ENCODE measurements at places on chromosomes 5 and 9.

GRCh38 chr9:38689678-38690077, 30.3 kb downstream of the FAM240B start:
- DNase-seq: peak; percentile 40

DNA sequence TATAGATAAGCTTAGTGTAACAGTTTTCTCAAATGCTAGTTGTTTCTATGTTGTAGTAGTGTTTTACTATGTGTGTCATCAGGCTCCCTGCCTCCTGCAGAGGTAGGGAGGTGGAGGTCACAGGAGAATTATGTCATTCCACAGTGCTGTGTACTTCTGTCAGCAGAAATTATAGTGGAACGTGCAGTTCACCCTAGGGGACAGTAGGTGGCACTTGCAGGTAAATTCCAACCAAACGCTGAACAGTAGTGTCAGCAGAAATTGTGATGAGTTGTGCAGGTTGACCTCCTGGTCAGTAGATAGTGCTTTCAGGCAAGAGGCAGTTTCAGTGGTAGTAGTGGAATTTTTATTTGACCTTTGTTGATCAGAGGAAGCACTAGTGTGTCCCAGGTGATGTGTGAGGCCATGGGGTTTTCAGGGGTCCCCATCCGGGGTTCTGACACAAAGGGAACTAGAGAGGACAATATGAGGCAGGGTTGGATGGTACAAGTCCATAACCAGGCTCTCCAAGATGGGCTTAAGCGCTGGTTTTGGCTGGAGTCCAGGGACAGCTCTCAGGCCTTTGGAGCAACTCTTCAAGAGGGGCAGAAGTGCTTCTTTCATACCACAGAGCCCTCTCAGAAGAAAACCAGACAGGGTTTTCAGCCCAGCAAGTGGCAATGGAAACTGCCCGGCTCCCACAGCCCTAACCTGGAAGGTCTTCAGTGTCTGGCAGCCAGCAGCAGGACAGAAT, 402.9 kb downstream of the CYLC2 start:
- DNase-seq: peak; percentile 46

- DNase-seq: peak; percentile 67
Observed at GRCh38 chr9:2570615-2571479, 50.7 kb upstream of the VLDLR start.

- no peak for DNase-seq
Observed at GRCh38 chr5:124997186-124997893, 250.9 kb upstream of the ZNF608 start.

DNA sequence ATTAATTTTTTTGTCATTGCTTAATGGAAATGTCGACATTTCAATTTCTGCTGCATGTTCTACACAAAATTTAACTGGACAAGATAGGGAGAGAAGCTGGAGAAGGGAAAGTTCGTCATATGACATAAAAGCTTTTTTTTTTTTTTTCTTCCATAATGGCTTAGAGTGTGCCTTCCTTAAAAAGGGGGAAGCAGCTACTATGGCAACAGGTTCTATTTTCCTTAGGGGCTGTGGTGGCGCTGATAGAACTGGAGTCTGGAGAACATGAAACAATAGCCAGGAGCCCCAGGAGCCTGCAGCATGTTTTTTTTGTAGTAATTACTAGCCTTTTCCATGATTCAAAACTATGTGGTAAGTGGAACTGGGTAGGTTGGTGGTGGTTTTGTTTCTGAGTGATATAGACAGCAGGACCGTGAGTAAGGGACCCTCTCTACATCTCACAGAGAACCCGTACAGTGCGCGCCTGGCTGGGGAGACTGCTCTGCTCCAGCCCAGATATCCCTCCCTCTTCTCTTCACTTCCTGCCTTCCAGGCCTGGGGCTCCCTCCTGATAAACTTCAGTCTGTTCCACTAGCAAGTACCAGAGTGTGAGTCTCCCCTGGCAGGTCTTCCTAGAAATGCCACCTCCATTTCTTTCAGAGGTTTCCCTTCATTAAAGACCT, 301.6 kb downstream of the NR3C1 start:
- peak; percentile 27 for DNase-seq

DNA sequence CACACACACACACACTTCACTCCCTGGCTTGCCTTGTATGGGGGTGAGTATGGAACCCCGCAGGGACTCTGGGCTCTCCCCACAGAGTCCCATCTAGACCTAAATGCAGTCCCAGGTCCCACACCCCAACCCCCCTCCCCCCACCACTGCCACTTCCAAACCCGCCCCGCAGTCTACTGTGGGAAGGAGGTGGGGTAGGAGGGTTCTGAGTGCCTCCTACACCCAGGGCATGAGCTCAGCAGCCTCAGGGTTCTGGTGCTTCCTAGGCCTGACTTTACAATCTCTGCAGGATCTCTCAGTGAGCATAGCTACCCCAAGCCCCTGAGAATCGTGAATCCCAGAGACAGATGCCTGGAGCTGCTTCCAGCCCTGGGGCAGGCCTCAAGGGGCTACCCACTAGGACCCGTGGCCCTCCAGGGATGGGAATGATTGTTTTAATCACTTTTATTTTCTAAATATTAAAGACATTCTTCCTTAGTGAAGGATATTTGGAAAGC, 1.5 kb upstream of the NACC2 start:
- DNase-seq: no peak

GRCh38 chr5:60399507-60399906, 300.5 kb downstream of the DEPDC1B start:
- no peak for DNase-seq

GRCh38 chr5:159262472-159262858, 625 bp upstream of the UBLCP1 start:
- no peak for DNase-seq

DNA sequence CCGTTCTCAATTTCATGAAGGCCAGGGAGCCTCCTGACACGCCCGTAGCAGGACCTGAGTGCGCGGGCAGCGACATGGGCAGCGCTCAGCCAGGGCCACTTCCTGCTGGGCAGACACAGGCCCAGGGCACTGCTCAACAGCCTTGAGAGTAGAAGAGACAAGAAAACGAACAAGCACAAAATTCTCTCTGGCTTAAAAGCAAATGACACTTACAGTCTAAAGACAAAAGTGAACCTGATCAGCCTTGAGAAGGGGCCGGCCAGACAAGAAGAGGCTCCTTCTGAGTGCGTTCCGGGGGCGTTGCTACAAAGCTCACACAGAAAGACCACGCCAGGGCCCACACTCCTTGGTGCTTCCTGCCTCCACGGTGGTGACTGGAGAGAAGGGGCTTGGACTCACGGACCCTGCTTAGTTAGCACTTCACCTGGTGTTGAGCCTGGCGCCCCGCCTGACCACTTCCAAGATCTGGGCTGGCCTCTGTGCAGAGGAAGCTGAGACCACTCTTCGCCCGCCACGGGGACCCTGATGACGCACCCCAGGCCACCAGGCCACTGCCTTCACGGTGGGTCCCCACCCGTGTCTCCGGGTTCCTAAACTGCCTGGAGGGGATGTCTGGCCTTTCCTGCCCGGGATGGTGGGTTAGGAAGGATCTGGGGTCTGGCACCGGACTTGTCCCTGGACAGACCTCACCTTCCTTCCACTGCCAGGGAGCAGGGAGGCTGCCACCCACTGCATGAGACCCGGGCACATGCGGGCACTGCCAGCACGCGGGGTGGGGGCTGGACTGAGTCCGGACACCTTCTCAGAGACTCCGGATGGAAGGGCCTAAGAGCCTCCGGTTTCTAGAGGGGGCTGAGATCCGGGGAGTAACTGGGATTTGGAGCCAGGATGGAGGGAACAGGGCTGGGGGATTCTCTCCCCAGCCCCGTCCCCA, 1.3 kb downstream of the SLC12A7 start:
- no peak for DNase-seq

GRCh38 chr5:61028382-61028781, 83.4 kb downstream of the NDUFAF2 start:
- no peak for DNase-seq

GRCh38 chr9:16319646-16320045, 550.8 kb downstream of the BNC2 start:
- no peak for DNase-seq

DNA sequence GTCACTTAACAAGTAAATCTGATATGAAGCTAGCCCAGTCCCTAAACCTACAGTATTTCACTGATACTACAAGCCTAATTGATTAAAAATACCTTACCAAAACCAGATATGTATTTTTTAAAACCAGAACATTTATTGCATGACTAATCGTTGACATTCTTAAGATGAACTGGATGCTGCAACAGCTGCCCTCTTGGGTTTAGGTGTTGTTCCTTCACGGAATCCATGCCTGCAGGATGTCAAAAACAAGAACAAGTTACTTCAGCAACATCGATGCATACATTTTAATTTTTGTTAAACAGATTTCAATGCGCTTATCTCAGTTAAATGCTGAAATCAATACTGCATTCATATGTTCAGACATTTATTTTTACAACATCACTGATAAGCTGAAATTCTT, 2.7 kb downstream of the RPL37 start:
- no peak for DNase-seq

DNA sequence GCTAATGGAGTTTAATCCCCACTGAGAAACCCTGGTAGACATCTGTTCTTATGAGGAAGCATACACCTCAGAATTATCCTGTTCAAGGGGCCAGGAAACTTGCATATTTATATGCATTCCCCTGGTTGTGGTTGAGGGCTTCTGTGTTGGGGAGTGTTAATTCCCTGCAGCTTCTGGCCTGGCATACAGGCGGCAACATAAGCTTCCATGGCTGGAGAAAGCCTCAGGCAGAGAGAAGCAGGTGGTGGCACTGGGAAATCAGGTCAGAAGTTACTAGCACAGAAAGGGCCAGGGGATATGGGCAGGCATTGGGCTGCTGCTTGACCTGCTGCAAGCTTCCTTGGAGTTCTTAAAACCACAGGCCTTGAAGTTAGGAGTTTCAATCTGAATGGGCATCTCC, 166.1 kb upstream of the SEMA6A start:
- no peak for DNase-seq

DNA sequence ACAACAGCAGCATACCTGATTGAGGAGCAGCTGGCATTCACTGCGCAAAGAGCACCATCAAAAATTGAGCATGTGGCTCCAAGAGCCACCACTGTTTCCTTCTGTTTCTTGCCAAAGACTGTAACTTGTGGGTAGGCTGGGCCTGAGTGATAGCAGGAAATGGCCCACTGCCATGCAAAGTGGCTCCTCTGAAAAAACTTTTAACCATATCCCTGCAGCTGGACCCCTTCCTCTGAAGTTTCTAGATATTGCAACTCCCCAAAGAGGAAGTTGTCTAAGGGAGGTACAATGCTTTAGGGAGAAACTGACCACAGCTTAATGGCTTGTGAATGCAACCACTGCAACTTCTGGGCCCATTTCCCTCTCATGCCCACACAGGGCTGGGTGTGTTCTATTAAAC, 355.4 kb upstream of the PDE4D start:
- DNase-seq: no peak

- DNase-seq: no peak
Observed at GRCh38 chr5:135642934-135643333, 64.1 kb upstream of the CXCL14 start.

- DNase-seq: no peak
Observed at GRCh38 chr9:27437652-27438373, 86.3 kb upstream of the IFNK start.

DNA sequence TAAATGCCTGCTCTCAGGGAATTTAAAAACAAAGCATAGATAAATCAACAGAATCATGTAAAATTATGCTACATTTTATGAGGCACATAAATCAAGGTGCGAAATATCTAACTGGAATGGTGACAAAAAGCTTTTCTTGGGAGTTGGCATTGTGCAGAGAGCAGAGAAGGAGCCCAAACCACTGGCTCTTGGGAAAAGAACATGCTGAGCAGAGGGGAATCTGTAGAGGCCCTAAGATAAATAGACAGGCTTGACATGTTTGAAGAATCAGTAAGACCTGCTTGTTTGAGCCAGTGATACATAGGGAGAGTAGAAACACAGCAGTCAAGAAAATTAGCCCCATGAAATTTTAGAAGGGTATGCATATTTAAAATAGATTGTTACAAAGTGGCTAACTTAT, 85.8 kb downstream of the GABRB2 start:
- DNase-seq: no peak

DNA sequence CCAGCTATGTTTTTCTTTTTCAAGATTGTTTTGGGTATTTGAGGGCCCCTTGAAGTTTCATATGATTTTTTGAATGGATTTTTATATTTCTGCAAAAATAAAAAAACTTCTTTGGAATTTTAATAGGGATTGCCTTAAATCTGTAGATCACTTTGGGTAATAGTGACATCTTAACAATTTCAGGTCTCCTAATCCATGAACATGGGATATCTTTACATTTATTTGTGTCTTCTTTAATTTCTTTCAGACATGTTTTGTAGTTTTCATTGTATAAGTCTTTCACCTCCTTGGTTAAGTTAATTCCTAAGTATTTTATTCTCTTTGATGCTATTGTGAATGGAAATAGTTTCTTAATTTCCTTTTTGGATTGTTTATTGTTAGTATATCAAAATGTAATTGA, 79.1 kb downstream of the PPIC start:
- DNase-seq: no peak

DNA sequence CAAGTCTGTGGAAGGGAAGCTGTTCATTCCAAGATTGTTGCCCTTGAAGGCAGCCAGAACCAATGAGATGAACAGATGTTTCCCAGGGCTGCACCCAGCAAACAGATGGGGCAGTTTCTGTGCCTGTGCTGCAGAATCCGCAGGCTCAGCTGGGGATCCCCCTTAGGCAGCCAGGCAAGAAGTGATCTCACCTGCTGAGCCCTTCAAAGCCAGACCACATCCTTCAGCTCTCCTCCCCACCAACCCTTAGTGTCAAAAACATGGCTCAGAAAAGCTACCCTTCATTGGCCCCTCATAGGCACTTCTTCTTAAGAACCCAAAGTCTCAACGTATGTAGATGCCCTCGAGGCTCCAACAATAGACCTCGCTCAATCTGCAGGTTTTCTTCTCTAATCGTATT, 626.7 kb downstream of the CCDC171 start:
- no peak for DNase-seq

DNA sequence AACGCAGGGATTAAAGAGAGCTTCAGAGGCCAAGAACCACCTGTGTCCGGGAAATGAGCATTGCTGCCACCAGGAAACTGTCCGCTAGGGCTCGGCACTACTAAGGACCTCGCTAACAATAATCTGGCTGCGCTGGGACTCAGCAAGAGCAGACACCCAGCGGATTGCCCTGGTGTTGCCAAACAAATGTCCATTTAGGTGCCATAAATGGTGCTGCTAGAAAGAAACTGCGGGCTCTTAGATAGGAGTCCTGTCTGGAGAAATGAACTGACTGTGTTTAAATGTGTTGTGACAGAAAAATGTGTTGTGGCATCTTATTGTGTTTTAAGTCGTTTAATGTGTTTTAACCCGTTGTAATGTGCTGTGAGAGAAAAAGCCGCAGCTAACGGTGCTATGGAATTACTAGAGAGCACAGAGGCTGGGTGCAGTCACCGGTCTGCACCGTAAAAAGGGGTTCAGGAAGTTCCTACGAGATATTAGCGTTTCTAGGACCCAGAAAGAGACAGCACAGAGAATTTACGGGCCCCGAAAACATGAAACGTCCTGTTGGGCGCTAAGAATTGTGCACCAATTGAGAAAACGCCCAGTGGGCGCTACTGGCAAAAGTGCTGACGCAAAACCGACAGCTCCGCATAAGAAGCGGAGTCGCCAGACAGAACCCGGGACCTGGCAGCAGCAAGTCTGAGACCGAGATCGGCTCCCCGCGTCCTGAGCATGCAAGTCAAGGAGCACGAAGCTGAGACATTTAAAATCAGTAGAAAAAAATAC, 90.6 kb downstream of the ANXA2R start:
- DNase-seq: peak; percentile 68

Data from BE2C (cell line).